ENCODE measurements at places on chromosomes 7 and 10.
A peak's percentile ranks its signal among the peaks of the same experiment; 100 is the strongest.

DNA sequence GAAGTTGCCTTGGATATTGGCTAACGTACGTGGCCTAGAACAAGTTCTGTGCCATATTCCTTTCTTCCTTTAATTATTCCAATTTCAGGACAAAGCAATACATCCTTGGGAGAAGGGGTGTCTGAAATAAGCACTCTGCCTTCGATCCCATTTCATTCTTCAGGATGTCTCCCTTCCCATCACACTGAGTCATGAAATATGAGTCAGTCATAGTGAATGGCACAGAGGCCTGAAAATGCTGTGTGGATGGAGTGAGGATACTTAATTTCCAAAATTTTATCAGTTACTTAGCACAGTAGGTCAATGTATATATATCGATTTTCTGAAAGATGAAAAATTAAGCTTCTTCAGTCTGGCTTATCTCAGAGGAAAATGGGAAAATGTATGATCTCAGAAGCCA lies 19.5 kb downstream of the EVX1 start:
- no peak for DNase-seq

DNA sequence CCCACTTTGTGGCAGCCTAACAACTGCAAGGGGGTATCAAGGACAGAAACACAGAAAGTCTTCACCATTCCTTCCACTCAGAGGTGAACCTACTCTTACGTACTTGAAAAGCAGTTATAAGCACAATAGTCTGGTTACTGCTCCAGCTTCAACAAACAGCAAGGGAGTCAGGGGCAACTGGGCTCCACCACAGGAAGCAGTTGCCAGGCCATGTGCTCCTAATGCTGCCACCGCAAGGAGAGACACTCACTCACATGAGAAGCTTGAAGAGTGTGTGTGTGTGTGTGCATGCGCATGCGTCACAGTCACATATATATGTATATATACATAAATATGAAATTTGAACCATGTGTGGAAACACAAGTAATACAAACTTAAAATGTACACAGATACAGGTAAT lies 65.5 kb downstream of the GRB10 start:
- no peak for DNase-seq

DNA sequence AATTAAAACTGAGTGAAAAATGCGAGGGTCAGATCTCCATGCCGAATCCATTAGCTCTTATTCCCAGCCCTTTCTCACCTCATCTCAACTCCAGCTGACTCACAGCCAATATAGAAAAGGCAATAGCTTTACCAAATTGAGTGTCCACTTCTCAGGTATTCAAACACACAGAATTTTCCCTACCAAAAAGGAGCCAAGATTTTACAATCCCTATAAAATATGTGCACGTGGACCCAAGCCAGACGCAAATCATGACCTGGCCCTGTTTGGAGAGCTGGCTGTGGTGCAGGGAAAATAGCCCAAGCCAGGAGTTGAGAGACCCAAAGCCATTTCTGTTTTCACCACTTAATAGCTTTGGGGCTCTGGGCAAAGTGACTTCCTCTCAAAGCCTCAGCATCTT lies 379.7 kb upstream of the AUTS2 start:
- DNase-seq, result no peak

- DNase-seq, result peak; percentile 55
These were observed 76.4 kb downstream of the WDR37 start for GRCh38 chr10:1132584-1132983.

DNA sequence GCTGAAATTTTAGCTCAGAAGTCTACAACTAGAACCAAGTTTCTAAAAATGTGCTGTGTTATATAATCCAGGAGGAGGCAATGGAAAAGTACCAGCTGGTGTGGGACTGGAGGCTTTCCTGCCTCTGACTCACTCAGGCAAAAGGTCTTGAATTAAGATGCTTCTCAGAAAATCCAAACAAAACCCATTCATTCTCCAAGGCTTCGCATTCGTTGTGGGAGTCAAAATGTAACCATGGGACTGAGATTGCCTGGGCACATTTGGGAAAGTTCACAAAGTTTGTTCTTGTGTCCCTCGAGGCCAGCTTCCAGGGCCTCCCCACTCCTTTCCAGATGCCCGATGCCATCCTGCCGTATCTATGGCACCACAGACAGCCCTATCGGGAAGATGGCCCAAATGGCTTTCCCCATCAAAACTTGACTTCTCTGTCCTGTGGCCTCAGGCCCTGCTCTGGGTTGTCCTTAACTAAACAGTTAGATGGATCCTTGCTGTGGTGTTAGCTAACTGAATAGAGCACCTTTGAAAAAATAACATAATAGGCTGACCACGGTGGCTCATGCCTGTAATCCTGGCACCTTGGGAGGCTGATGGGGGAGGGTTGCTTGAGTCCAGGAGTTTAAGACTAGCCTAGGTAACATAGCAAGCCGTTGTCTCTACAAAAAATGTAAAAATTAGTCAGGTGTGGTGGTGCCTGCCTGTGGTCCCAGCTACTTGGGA lies 180.5 kb downstream of the PFKFB3 start:
- DNase-seq, result peak; percentile 52

GRCh38 chr10:73404690-73405089 lies 9.2 kb downstream of the ANXA7 start:
- no peak for DNase-seq

GRCh38 chr10:118282670-118283069 lies 59.5 kb downstream of the FAM204A start:
- DNase-seq, result no peak

Data from activated CD8-positive, alpha-beta memory T cell treated with anti-CD3 and anti-CD28 coated beads for 24 hours (primary cell).